ENCODE measurements at places on chromosomes 2 and 18.

DNA sequence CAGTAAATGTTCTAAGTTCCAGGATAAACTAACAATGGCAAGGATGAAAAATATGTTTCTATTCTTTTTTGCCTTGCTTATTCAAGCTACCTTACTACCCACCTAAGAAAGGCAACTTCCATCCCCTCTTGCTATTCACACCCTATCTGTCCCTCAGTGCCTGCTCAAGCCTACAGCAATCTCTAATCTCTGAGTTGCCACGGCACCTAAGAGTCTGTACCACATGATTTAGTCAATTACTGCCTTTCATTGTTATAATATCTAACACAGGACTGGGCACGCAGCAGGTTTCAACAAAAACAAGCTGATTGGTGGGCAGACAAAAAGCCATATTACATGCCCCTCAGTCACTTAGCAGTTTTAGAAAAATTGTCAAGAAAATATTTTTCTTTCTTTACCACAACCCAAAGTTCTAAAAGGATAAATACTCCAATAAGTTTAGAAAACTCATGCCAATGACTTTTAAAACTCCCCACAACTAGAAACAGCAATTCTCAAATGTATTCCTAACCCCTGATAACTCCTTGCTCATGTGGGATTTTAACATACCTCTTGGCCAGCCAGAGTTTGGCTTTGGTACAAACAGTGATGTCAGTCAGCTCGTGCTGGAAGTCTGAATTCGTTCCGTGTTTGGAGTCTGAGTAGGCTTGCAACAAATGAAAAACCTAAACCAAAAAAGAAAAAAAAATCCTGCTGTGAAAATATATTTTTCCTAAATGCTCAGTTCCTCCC, 117.3 kb upstream of the ZFP36L2 start:
- no peak for DNase-seq

GRCh38 chr2:172962824-172963223, 112.8 kb upstream of the MAP3K20 start:
- no peak for DNase-seq

DNA sequence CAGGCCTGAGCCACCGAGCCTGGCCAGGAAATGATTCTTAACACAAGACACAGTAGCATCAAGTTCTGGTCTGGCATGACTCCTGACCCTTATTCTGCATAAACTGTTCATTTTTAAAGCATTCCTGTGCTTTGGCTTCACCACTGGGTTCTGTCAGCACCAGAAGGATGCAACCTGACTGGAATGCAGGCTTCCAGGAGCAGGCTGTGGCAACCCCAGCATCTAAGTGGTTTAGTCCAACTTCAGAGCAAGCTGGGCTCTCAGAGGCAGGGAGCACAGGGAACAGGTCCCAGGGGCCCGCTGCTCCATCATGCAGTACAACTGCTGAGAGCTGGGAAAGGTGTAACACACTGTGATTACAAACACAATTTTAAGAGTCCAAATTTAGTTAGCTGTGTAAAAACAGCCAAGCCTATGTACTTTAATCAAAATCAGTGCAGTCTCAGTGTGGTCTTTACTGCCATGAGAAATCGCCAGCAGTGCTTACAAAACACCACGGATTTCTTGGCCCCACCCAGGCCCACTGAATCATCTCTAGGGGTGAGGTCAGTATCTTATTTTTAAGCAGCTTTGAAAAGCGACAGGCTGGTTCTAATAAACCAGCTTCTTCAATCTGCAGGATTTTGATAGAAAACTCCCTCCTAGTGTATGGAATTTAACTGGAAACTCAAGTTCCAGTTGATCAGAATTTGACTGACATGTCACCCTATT, 44.4 kb upstream of the TMEM182 start:
- no peak for DNase-seq

GRCh38 chr18:51614033-51614432, 416.6 kb upstream of the MEX3C start:
- DNase-seq, result no peak

DNA sequence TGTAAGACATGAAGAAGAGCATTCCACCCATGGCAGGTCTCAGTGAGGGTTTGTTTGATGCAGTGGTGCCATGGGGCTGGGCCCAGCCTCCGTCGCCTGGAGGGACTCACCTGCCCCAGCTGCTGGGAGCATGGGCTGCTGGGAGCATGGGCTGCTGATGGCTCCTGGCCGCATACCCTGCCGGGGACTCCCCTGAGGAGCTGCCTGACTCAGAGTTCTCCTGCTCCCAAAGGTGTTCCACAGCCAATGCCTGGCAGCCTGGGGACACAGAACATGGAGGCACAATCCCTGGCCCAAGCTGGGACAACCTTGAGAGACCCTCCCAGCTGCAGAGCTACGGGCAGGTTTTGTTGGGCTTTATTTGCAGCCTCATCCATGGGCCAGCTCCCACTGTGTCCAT, 108.4 kb downstream of the COPS8 start:
- no peak for DNase-seq

DNA sequence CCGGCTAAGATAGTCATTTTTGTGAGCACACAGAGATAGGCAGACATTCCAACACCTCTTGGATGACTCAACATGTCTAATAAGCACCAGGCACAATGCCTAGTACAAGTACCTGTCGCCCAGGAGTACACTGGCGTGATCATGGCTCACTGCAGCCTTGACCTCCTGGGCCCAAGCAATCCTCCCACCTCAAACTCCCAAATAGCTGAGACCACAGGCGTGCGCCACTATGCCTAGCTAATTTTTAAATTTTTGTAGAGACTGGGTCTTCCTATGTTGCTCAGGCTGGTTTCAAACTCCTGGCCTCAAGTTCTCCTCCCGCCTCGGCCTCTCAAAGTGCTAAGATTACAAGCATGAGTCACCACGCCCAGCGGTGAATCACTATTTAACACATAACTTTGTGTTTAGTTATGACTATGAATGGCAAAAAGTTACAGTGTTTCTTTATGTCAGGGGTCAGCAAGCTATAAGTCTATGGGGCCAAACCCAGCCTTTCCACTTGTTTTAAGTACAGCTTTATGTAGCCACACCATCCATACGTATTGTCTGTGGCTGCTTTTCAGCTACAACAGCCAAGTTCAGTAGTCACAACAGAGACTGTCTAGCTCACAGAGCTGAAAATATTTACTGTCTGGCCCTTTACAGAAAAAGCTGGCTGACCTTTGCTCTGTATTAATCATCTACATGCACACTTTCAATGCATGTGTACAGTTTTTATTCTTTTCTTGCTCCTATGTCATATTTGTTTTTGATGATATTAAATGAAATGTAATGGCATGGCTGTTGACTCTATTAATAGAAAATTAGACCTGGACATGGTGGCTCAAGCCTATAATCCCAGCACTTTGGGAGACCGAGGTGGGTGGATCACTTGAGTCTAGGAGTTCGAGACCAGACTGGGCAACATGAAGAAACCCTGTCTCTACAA, 18.7 kb downstream of the ORC2 start:
- DNase-seq, result no peak

GRCh38 chr2:106523976-106524665, 37.0 kb downstream of the CD8B2 start:
- DNase-seq, result no peak

- no peak for DNase-seq
These were observed 434.7 kb downstream of the CPS1 start for GRCh38 chr2:210991107-210991506.

GRCh38 chr2:96916646-96917543, 47.0 kb upstream of the SEMA4C start:
- DNase-seq, result no peak

DNA sequence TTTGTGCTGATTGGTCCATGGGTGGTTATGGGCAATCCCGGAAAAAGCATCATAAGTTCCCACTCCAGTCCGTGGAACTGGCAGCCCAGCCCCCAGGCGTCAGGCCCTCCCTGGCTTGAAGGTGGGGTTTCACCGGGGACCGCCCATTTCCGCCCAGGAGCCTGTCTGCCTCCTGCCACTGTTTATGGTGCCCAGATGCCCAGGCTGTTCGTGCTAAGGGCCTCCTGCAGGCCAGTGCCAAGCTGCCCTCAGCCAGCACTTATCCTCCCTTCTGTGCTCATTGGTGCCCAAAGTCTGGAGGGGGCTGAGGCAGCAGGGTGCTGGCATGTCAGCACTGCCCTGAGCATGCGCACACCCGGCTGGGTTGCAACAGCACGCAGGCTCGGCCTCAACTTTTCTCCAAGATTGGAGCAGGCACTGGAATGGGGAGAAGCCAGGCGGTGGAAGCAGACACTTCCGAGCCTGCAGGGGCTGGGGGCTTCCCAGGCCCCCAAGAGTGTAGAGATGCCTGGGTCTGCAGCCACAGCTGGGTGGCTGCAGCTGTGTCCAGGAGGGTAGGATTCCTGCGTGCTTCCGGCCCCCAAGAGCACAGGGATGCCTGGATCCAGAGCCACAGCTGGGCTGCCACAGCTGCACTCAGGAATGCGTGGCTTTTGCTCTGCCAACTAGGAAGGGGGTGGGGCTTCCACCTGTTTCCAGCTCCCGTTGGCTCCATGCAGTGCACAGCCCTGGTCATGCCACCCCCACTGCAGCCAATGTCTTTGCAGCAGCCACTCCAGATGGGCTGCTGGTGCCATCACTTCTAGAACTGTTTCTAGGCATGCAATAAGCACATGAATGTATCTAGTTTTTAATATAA, 74.0 kb downstream of the AGPS start:
- peak; percentile 70 for DNase-seq

DNA sequence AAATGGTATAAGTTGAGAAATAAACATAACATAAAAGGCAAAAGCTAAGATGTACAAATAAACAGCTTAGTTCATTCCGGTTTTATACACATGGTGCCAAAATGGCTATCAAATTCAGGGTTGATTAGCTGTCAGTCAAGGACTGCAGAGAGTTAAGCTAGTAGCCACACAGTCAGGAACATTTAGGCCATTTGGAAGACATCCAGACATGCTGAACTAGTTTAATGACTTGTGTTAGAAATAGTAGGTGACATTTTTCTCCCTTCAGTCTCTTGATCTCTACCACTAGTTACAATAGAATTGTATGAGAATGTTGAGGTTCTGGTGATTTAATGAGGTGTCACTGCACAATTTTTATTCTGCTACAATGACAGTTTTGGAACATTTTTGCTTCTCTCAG, 394.4 kb upstream of the SPHKAP start:
- no peak for DNase-seq

- no peak for DNase-seq
These were observed 32.8 kb upstream of the GPR55 start for GRCh38 chr2:230957756-230958391.

GRCh38 chr2:84925336-84925723, 19.9 kb downstream of the TMSB10 start:
- DNase-seq, result no peak

- no peak for DNase-seq
These were observed 360.9 kb downstream of the XIRP2 start for GRCh38 chr2:167249197-167249596.

- DNase-seq, result no peak
These were observed 168.4 kb downstream of the EIPR1 start for GRCh38 chr2:3209258-3209657.

- DNase-seq, result no peak
These were observed 7.9 kb downstream of the MAP2 start for GRCh38 chr2:209431701-209432100.

GRCh38 chr2:73776381-73776780, 3.5 kb downstream of the DUSP11 start:
- DNase-seq, result no peak

DNA sequence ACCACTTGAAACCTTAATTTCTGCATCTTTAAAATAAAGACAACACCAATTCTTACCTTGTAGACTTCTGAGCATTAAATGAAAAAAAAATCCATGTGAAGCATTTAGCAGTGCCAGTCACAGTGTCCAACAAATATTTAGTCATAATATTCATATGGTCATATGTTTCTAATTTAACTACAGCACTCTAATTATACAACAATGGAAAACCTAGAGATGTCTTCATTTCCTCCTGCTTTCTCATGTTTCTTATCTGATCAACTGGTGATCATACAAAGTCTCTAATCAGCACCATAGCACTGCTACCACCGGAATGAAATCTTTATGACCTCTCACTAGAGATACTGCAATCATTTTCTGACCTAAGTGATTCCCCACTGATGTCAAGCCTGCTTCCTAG, 10.2 kb upstream of the SCN3A start:
- no peak for DNase-seq

- DNase-seq, result no peak
These were observed 107.2 kb downstream of the GALNT1 start for GRCh38 chr18:35688757-35689156.

GRCh38 chr2:216554755-216555154, 56.1 kb downstream of the RPL37A start:
- DNase-seq, result no peak

DNA sequence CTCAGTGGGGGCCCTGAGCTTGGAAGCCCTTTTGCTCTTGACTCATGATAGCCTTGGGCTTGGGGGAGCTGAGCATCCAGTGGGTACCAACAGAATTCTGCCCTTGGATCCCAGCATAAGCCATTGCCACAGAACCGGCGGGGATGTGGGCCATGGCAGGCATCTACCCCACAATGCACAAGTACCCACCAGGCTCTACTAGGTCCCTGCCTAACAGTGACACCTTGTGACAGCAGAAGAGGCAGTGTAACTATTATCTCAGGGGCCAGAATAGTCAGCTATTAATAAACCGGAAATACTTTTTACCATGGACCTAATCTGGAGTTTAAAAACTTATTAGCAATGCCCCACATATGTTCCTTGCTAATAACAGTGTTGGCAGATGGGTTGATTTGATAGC, 397.2 kb downstream of the TMEM182 start:
- peak; percentile 29 for DNase-seq

GRCh38 chr2:860259-860855, 90.3 kb upstream of the SNTG2 start:
- DNase-seq, result peak; percentile 86

- DNase-seq, result no peak
These were observed 294.8 kb upstream of the MGAT5 start for GRCh38 chr2:133959066-133959465.

DNA sequence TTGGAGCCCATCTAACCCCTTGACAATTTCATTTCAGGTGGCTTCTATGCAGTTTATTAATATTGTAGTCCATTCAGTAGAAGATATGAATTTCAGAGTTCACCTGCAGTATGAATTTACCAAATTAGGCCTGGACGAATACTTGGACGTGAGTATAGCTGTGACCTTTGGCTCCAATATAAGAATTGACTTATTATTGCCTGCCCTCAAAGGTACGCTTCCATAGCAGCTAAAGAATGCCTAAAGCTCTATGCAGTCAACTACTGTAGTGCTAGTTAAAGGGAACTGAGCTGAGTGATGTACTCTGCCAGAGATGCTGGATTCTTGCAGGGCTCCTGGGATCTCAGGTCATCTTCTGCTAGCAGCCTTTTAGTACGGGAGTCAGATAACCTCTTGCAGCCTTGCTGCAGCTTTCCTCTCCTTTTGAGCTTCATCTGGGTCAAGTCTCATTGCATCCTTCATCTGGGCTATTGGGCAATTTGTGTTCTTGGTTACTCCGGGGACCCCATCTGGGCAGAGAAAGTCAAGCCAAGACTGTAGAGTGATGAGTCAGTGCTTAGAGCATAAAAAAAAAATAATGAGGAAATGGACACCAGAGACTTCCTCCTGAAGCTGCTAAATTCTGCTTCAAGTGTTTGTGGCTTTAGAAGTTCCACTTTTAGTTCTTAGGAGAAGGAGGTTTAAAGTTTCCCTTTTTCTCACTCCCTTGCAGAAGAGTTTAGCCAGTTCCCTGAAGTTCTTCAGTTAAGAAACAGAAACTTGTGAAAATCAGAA, 105.6 kb downstream of the PRPF40A start:
- DNase-seq, result no peak

GRCh38 chr2:200247494-200247893, 59.0 kb upstream of the SPATS2L start:
- DNase-seq, result no peak

- DNase-seq, result no peak
These were observed 42.5 kb downstream of the CXCR4 start for GRCh38 chr2:136075476-136075875.
